Brain microvascular endothelial cell (primary cell): ENCODE measurements at places on chromosomes 6 and 20.

GRCh38 chr6:48619771-48620170 is 508.8 kb upstream of the PTCHD4 start:
- DNase-seq, result no peak

DNA sequence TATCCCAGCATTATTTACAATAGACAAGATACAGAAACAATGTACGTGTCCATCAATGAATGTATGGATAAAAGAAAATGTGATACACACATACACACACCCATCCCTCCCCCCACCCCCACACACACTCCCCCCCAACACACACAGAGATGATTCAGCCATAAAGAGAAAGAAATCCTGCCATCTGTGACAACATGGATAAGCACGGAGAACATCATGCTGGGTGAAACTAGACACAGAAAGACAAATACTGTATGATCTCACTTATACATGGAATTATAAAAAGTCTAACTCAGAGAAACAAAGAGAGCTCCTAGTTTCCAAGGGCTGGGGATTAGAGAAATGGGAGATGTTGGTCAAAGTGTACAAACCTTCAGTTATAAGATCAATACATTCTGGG is 104.8 kb upstream of the LY86 start:
- no peak for DNase-seq

DNA sequence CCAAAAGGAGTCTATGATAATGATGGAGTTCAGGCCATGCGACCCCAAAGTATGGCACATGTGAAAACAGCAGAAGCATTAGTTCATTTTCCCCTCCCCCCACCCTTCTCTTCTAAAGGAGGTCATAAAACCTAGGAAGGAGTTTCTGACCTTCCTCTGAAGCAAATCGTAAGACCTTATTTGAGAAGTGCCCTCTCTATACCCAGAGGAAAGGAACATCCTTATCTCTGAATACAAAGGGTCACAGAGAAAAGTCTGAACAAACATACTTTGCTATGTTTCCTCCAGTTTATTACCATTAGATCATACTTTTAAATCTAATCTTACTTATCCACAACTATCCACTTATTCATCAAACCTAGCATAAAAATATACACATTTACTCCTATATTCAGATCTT is 48.6 kb downstream of the SLX4IP start:
- DNase-seq, result no peak

- no peak for DNase-seq
Measured at GRCh38 chr6:36514554-36515456, 32.5 kb downstream of the STK38 start.

DNA sequence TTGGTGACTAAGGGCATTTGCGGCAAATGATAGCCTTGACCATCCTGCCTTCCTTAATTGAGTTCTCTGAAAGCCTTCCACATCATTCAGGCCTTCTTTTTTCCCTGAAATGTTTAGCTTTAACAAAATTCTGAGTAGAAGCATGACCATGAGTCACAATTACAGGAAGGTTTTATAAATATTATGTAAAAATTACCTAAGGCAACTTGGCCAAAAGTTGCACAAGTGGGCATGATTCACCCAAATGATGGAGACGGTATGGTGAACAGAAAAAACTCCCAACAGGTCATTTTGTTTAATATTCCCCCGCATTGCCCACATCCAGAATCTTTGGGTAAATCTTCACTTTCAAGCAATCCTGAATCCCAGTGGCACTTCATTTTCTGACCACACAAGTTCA is 37.0 kb downstream of the MC3R start:
- DNase-seq, result no peak

GRCh38 chr6:89952105-89952671 is 57.9 kb downstream of the GJA10 start:
- no peak for DNase-seq

- DNase-seq, result no peak
Measured at GRCh38 chr20:8807480-8808201, 261.2 kb upstream of the PLCB4 start.

DNA sequence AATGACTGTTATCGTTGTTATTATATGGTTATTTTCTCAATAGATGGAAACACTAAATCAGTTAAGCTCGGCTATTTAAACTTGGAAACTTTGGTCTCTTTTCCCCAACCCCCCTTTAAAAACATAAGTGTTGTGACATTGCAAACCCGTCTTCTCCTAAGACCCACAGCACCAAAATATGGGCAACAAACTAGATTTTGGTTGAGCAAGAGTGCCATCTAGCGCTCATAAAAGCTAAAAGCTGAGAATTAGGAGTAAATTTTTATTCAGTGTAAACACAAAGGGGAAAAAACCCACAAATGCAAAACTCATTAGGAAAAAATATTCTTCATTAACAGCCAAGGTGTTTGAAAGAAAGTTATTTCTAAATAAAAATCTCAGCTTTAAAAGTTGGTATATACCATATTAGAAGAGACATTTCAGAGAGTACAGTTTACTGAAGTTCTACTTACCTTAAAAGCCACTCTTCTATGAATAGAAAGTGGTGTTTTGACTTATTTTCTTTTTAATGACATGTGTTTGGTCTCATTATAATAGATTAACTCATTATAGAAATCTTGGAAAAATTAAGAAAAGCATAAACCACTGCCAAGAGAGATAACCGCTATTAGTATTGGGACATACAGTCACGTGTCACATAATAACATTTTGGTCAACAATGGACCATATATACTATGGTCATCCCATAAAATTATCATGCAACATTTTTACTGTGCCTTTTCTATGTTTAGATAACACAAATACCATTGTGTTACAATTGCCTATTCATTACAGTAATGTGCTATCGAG is 21.1 kb downstream of the SESN1 start:
- peak; percentile 64 for DNase-seq

GRCh38 chr20:37081717-37082289 is 14.0 kb downstream of the RBL1 start:
- peak; percentile 24 for DNase-seq

- no peak for DNase-seq
Measured at GRCh38 chr6:18444111-18444510, 57.0 kb downstream of the RNF144B start.

DNA sequence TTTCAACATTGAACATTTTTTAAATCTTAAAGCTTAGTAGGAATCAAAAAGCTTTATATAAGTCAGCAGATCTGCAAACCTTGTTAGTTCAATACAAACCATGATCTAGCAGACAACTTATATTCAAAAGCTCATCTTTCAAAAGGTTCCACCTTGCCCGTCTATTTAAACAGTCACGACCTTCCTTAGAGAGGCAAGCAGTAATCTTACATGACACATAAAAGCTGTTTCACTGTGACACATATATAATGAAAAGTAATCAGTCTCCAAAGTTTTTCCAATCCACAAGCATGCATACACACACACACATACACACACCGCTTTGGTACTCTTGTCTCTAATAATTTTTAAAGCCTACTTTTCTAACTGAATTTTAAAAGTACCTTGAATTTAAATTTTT is 12.9 kb downstream of the SOD2 start:
- DNase-seq, result no peak

DNA sequence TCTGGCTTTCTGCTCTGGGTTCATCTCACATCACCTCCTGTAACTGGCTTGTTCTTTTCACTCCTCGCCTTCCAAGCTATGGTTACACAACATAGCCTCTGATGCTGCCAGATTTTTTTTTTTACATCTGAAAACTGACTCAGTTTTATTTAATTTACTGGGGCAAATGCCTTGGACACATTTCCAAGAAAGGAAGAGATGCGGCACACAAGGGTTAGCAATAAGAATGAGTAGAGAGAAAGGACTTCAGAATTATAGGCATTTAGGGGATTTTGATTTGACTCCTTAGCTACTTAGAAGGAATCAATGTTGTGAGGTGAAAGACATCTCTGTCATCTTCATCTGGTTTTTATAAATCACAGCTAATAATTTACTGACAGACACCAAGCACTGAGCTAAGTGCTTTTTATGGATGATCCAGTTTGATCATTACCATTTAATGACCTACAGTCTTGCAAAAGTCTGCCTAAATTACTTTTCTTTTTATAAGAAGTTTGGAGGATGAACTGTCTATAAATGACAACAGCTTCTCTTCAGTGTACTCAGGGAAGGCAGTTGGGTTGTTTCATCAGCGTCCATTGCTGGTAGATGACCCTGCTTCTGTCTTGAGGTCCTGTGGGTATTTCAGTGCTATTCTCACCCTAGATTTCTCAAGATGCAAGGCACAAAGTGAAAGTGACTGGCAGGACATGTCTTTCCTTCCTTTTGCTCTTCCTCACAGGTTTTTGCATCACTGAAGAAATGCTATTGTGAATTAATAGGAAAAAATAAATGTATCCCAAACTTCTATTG is 31.1 kb downstream of the LAMA4 start:
- peak; percentile 59 for DNase-seq

DNA sequence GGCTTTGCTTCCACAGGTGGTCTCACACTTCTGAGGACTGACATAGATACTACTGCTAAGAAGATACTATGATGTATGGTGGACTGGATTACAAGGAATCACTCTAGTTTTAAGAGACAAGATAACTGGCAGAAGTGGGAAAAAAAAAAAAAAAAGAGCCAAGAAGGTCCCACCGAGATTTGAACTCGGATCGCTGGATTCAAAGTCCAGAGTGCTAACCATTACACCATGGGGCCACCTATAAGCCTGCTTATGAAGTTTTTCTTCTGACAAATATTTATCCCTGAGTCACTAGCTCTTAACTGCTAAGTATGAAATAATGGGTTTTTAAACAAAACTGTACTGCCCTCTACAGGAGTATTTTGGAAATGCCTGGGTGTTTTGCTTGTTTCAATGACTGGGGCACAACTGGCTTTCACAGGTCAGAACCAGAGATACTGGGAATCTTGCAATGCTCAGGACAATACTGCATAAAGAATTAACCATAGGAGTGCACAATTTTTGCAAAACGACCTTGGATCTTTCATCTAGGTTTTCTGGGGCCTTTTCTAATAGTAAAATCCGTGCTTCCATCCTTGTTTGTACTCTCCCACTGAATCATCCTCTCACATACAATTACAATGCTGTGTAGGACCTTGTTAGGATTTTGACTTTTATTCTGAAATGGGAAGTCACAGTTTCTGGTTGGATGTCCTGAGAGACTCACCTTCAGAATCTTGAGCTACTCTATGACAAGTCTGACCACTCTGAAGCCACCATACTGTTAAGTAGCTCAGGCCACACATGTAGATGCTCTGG is 116.3 kb downstream of the OR2B2 start:
- DNase-seq, result peak; percentile 92

DNA sequence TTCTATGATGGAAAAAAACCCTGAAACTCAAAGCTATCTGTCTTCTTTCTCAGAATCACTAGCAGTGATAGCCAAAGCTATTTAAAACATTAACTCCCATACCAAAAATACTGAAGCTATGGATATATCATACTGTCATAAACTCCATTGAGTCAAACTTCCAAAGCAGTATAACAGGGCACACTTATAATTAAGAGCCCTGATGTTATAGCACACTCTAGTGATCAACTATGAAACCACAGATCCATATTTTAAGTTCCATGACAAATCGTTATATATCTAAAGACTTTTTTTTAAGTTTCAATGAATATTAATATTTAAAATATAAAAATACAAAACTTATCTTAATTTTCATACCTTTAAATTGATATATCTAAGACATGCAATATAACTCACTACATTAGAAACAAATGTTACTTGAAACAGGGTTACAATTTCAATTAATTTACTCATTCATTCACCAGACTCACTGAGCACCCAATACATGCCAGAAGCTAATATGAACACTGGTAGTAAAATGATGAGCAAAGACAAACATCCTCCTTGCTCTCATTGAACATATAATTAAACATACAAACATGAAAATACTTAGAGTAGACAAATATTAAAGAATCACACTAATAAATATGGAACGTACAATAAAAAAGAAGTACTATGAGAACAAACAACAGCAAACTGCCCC is 69.3 kb downstream of the IBTK start:
- no peak for DNase-seq

DNA sequence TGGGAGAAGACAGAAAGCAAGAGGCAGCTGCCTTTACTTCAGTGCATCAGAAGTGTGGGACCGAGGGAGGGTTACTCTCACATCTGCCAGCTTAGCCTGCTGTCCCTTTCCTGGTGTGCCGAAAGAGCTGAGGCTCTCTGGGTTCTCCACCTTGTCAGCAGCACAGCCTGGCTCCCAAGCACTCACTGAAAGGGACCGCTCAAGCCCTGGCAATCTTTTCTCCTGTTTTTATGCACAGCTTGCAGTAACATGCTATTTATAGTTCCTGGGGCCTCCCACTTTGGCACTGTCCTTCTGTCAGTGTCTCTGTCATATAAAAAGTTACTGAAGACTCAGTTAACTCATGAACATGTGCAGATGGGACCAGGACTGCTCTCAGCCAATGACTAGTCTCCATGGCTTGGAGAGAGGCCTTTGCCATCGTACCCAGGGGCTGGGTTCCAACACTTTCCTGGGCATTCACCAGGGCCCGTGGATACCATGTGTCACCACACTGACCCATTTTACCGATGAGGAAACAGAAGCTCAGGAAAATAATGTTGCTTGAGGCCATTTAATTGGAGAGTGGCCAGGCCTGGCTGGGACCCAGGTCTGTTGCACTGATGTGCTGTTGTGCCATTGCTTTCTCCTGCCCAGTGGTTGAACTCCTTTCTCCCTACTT is 46.2 kb downstream of the PANK2 start:
- DNase-seq, result no peak

GRCh38 chr6:10368861-10369260 is 46.0 kb downstream of the TFAP2A start:
- DNase-seq, result no peak

DNA sequence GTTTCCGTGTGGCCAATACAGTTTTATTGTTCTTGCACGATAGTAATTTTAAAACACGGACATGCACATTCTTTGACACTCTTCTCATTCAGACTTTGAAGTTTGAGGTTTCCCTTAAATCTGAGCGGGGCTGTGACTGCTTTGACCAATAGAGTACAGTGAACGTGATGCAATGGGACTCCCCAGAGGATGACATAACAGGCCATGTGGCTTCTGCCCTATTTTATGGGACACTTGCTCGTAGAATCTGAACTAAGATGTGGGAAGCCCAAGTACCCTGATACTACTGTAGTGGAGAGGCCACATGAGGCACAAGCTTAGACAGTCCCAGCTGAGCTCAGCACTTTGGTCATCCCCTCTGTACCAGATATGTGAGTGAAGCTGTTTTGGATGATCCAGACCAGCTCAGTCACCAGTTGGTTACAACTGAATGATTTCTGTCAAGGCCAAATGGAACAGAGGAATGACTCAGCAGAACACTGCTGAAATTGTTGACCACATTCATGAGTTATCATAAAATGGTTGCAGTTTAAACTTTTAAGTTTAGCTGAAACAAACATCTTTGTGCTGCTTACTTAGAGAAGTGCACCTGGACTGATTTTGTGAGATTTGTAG is 279.4 kb downstream of the RFPL4B start:
- peak; percentile 42 for DNase-seq
